ENCODE measurements at places on chromosomes 12 and 14.
A peak's percentile ranks its signal among the peaks of the same experiment; 100 is the strongest.

- DNase-seq: no peak
Measured at GRCh38 chr14:104352493-104353220, 214.3 kb downstream of the KIF26A start.

DNA sequence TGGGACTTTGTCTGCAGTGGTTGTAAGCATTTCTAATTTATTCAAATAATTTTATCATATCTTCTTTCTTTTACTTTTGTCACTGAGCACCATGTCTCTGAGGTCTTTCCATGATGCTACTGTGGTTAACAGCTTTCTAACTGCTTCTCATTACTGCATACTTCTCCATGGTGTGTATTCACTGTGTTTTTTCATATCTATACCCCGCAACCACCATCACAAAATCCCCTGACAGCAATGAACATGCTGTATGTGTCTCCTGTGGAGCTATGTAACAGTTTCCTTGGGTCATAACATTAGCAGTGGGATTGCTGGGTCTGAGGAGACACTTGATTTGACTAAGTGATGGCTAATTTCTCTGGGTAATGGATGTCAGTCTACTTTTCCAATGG lies 29.2 kb upstream of the CHST11 start:
- DNase-seq: no peak

- no peak for DNase-seq
Measured at GRCh38 chr12:3771853-3772252, 18.9 kb upstream of the CRACR2A start.

- no peak for DNase-seq
Measured at GRCh38 chr14:46344327-46344937, 307.1 kb downstream of the RPL10L start.

- no peak for DNase-seq
Measured at GRCh38 chr12:12776261-12776660, 9.2 kb upstream of the APOLD1 start.

GRCh38 chr12:95077341-95077740 lies 3.9 kb upstream of the NR2C1 start:
- DNase-seq: no peak

DNA sequence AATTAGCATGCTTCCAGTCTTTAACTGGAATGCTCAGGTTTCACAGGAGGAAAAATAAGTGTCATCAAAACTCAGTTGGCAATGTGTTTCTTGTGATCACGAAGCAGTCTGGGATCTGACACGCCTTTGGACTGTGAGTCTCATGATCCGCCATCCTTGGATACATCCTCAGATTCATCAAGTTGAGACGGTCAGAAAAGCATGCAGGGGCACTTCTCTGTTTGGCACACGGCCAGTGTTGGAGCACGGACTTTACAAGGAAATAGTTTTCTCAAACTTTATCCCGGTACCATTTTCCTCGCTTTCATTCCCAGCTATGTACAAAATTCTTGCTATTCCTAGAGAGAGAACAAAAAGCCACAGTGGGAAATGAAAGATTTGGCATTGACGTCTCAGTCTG lies 88.4 kb upstream of the PARP11 start:
- DNase-seq: no peak

GRCh38 chr14:38828183-38828827 lies 274.7 kb downstream of the SEC23A start:
- no peak for DNase-seq

DNA sequence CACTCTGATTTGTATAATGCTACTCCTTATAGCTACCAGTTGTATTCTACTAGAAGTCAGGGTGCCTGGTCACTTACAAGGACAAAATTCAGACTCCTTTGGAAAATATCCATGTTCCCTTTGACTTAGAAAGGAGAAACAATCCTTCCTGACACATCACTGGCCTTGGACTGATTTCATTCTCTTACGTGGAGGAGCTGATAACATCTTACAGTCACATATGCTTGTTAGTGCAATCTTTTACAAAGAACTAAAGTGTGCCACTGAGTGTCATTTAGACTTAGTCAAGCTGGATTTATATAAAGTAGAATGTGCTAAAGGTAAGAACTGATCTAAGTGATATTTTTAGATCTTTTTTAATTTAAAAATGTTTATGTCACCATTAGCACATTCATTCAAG lies 131.0 kb upstream of the TMTC2 start:
- no peak for DNase-seq

GRCh38 chr12:95198914-95199313 lies 18.4 kb downstream of the FGD6 start:
- no peak for DNase-seq

GRCh38 chr12:62618319-62618718 lies 151.7 kb downstream of the MON2 start:
- no peak for DNase-seq

- no peak for DNase-seq
Measured at GRCh38 chr14:72518809-72519377, 375.0 kb downstream of the DPF3 start.

- DNase-seq: no peak
Measured at GRCh38 chr12:72072592-72073212, 134.1 kb downstream of the TPH2 start.

GRCh38 chr12:126069549-126070165 lies 1004.4 kb downstream of the AACS start:
- DNase-seq: peak; percentile 27

DNA sequence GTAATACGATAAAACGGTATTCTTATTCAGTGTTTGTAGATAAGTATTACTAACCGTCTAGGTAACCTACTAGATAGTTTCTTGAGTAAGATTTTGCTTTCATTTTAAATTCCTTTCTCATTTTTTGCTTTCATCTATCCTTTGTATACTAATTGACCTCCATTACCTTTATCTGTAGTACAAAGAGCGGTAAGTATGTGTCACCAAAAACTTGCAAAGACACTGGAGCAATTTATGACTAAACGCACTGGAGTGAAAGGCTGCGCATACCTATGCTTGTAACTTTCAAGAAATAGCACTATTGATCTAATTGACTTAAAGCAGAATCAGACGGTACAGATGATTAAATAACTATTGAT lies 1.7 kb downstream of the ARHGAP5 start:
- DNase-seq: no peak

DNA sequence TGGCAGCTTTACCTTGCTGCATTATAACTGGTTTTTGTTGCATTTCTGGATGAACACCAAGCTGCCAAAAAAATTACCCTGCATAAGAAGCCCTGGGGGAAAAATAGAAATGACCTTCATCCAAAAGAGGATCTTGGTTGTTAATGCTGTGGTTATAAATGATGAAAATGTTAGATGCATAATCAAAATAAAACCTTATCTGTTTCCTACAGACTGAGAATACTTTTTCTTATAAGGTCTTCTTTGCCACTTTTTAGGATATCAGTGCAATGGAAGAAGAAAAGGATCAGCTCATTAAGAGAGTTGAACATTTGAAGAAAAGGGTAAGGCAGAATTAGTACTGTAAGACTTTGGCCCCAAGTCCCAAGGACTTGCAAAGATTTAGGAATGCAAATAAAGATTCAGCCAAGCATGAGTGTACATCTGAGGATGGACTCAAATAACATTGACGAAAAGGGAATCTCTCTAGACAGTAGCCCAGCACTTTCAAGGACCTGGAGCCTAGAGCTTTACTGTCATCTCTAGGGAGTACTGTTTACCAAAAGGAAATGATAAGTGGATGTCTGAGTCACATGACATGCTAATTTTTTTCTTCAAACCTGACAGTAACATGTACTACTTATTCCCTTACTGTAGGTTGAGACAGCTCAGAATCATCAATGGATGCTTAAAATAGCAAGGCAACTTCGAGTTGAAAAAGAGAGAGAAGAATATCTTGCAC lies 10.7 kb downstream of the IFT81 start:
- no peak for DNase-seq

DNA sequence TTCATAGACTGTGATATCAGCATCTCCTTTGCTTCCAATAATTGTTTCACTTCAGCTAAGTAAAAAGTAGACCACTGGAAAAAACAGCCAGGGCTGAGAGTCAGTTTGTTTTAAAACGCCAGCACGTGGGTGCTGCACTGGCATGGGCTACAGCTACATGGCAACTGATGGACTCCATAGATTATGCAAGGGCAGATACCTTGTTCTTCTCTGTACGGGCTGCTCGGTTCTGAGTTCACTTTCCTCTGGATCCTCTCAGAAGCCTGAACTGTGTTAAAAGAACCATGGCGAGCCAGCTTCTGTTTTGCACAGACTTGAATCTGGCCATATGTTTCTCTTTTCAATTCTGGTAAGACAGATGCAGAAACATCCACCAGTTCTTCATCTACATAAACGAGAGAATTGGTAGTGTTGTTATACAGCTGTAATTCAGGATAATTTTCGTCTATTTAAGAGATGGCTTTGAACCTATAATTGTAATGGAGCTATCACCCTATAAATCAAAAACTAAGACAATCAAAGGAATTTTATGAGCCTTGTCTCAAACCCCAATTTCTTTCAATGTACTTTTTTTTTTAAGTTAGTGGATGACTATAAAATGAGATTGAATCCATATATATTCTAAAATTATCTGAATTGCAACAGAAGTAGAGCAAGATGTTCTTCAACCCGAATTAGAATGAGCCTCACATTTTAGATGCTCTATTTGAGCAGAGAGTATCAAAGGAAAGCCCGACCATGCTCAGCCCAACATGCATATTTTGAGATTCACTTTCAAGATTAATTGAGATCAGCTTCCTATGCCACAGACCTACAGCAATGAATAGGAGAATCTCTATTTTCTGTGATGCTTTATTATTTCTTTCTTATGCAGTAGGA lies 31.5 kb downstream of the E2F7 start:
- DNase-seq: no peak

GRCh38 chr12:47964106-47964728 lies 821 bp downstream of the TMEM106C start:
- no peak for DNase-seq

GRCh38 chr12:70366581-70367257 lies 629 bp downstream of the KCNMB4 start:
- peak; percentile 72 for DNase-seq

DNA sequence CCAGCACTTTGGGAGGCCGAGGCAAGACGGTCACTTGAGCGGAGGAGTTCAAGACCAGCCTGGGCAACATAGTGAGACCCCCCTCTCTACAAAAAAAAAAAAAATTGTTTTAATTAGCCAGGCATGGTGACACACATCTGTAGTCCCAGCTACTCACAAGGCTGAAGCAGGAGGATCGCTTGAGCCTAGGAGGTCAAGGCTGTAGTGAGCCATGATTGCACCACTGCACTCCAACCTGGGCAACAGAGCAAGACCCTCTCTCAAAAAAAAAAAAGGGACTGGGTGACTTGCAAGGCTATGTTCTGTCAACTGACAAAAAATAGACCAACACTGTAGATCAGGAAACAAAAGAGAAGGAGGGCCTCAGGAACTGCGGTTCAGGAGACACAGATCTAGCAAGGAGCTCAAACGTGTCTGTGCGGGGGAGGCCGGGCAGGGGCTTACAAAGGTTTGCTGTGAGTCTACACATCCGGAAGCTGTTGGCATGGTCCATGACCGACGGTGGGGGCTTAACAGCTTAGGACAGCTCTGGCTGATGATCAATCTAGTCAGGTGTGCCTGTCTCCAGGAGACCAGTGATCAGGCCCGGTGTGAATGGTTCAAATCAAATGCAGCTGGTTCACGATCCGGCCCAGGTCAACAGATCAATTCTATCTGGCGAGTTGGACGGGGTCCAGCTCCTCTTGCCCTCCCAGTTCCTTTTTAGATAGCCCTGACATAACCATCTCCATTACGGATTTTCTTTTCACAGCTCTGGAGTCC lies 31.7 kb upstream of the INF2 start:
- no peak for DNase-seq
